Stimulated activated CD8-positive, alpha-beta memory T cell treated with anti-CD3 and anti-CD28 coated beads, Interleukin-7, amount 100 ng/mL, for 1 hour (primary cell): ENCODE measurements at places on chromosomes 3 and 15.

DNA sequence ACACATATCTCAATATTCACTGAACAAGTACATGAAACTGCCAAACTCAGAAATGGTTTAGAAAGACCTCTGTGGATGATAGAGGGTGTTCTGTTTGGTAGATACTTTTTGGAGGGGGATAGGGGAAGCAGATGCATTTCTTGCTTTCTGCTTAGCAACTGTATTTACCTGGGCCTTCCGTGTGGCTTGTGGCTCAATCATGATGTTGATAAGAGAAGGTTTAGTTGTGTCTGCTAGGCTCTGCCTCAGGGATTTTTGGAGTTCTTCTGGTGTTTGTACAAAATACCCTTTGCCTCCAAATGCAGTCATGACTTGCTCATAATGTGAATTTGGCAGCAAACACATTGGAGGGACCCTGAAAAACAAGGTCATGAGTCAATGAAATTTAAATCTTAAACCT, 38.2 kb downstream of the HACL1 start:
- no peak for DNase-seq

DNA sequence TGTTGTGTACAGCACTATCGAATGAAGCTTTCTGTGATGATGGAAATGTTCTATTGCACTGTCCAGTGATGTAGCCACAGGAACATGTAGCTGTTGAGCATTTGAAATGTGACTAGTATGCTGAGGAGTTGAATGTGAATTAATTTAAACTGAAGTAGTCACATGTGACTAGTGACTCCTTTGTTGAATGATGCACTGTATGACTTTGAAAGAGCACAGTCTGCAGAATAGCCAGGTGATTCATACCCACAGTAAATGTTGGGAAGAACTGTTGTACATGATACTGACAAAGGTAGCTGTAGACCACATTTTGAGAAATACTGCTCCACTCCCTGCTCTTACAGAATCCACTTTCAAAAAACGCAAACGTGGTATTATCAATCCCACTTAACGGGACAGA, 34.0 kb upstream of the ACTL6A start:
- DNase-seq: no peak

GRCh38 chr3:99681976-99682375, 43.6 kb downstream of the COL8A1 start:
- DNase-seq: no peak

DNA sequence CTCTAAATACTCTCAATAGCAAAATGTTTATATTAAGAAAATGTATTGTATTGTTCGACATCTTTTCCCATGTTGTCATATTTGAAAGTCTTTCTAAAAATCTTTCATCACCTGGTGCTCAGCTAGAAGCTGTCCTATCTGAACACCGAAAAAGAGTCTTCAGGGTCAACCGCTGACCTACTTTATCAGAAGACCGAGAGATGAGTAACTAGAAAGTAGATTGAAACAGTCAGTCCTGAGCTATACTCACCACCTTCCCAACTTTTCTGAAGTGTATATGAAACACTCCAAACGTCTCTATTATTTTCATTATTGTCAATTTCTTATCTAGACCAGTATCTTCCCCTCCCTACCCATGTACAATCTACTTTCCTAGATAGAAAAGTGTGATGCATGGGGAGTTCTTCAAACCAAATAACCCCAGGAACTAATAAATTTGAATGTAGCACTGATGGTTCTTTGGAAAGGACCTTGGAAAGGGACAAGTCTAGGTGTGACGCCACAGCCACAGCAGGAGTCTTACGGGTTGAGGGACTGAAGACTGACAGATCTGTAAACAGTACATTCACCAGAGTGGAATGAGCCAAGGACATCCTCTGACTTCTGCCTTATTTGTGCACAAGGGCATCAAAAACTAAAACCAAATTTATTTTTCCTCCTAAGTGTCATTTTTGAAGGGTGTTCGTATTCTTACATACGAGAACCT, 58.6 kb downstream of the TMOD3 start:
- DNase-seq: no peak

DNA sequence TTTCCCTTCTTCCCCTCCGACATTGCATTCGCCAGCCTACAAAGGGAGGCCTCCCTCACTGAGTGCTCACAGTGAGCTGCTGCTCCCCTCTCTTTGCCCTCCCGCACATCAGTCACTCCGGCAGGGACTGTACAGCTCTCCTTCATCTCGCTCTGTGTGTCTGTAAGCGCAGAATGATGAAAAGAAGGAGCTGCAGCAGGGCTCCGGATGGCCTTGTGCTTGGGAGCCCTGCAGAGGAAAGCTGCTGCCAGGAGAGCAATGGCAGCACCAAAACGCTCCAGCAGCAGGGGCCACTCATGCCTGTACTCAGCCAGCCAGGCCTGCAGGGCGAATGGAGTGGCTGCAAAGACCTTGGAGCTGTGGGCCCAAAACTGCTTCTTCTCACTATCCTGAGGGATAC, 107.0 kb upstream of the NSMCE3 start:
- DNase-seq: no peak

GRCh38 chr3:13718000-13718399, 161.9 kb downstream of the WNT7A start:
- no peak for DNase-seq

DNA sequence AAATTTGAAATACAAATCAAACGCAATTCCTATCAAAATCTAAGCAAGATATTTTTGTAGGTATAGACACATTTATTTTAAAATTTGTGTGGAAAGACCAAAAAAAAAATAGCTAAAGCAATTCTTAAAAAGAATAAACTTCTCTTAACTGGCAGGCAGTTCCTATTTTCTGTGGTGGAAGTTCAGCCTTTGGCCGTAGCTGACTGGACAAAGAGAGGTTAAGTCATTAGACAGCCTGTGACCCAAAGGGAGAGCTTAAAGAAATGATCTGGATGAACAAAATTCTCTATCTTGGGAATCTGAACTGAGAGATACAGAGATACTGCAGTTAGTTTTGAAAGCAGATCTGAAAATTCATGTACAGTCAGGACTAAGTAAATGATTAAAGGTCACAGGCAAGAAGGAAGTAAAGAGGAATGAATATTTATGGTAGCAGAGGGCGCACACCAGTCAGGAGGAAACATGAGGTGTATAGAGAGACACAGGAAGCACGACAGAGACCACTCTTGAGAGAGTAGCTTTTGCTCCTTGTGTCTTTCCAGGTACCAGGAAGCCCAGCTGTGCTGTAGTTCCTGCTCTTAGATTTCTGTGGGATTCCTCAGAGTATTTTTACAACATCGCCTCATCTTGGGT, 57.5 kb downstream of the TPRG1 start:
- no peak for DNase-seq

GRCh38 chr15:89129123-89129815, 41.0 kb downstream of the ABHD2 start:
- peak; percentile 20 for DNase-seq

- peak; percentile 36 for DNase-seq
Measured at GRCh38 chr3:143121241-143122088, 1.9 kb downstream of the CHST2 start.

- DNase-seq: no peak
Measured at GRCh38 chr15:73374604-73375003, 5.8 kb upstream of the HCN4 start.

DNA sequence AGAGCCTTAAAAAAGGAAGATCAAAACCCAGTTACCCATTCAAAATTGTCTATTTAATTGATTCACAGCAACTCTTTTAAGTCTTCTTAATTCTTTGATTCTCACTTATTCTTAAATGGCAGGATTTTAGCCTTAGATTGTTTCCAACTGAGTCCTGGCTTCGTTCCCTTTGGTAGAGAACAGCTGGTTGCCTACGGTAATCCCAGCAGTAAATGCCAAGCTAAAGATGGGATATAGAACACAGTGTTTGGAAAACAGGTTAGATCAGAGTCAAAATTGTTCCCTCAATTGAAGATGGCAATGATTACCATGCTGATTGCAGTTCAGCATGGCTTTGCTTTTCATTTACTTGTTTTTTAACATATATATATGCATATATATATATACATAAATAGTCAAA, 300.9 kb downstream of the PYDC2 start:
- no peak for DNase-seq

GRCh38 chr3:144053121-144053520, 81.5 kb downstream of the DIPK2A start:
- DNase-seq: no peak

- no peak for DNase-seq
Measured at GRCh38 chr3:72510247-72510646, 338.0 kb downstream of the SHQ1 start.

GRCh38 chr3:23112491-23112890, 90.6 kb upstream of the UBE2E2 start:
- no peak for DNase-seq

- no peak for DNase-seq
Measured at GRCh38 chr3:119716998-119717397, 14.2 kb downstream of the CFAP91 start.

DNA sequence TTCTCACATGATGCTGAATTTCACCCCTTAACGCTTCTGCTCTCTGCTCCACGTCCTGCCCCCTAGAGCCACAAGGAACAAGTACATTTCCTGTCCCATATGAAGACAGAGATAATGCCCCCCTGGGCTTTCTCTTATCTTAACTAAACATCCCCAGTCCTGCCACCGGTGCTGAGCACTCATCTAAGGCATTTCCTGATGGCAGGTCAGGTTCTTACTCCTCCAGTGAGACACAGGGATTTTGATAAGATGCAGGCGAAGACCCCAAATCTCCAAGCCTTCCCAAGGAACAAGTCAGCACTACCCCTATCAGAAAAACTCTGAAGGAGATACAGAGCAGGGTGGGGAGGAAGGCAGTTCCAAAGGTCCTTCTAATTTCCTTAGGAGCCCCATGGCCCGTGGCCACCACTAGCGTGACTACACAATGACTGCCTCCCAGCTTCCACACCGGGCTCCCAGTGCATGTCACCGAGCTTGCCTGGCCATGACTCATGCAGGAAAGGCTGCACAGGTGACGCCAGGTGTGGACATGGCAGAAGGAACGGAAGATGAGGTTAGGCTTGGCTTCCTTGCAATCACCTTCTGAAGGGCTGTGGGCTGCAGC, 152.9 kb downstream of the XXYLT1 start:
- DNase-seq: no peak

GRCh38 chr3:130857336-130858026, 36.4 kb upstream of the ATP2C1 start:
- DNase-seq: no peak

DNA sequence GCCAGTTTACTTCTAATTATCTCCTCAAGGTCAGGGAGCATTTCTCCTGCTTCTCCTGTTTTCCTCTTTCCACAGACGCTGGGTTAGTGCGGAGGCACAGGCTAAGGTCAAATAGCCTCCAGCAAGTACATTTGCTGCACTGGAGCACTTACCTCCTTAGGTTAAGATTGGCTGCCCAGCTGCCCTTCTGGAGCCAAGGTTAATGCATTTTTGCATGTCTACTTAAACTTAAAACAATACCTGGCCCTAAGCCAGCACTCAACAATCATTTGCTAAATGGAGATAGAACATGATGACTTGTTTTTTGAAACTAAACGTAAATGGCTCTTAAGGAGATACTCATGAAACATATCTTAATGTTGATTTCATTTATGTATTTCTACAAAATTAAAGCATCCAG, 83.5 kb downstream of the SSR3 start:
- no peak for DNase-seq

- peak; percentile 81 for DNase-seq
Measured at GRCh38 chr3:129026728-129027543, 25.8 kb downstream of the EFCC1 start.

- no peak for DNase-seq
Measured at GRCh38 chr3:81743096-81744025, 18.1 kb downstream of the GBE1 start.

- DNase-seq: no peak
Measured at GRCh38 chr15:73035221-73035620, 17.0 kb upstream of the NEO1 start.

DNA sequence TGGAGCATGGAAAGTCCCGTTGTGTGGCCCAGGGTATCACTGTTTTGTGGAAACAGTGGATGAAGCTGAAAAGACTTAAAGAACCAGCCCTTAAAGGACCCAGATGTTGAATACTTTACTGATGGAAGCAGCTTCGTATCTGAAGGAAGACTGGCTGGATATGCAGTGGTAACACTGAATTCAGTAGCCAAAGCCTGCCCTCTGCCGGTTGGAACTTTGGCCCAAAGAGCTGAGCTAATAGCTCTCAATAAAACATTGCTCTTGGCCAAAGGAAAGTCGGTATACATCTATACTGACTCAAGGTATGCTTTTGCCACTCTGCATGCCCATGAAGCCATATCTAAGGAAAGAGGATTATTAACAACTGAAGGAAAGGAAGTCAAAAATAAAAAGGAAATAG, 885.4 kb downstream of the PDCD6IP start:
- DNase-seq: no peak

GRCh38 chr3:42680806-42681205, 4.5 kb upstream of the KLHL40 start:
- no peak for DNase-seq

- no peak for DNase-seq
Measured at GRCh38 chr15:71329497-71330260, 214.4 kb downstream of the THSD4 start.

GRCh38 chr3:69876073-69876472, 123.5 kb upstream of the SAMMSON start:
- DNase-seq: no peak

GRCh38 chr15:100771746-100772145, 107.9 kb upstream of the ALDH1A3 start:
- DNase-seq: no peak

GRCh38 chr15:68980786-68981185, 33.7 kb upstream of the NOX5 start:
- DNase-seq: no peak

- DNase-seq: no peak
Measured at GRCh38 chr3:195811756-195812155, at the start of gene MUC4. TSS of gene MUC4 (minus strand) at chr3:195811929. CDS start at chr3:195811817, 112 bp downstream.

- DNase-seq: no peak
Measured at GRCh38 chr3:170204509-170204908, 17.7 kb upstream of the PRKCI start.

- DNase-seq: no peak
Measured at GRCh38 chr15:49121901-49122300, 33.5 kb downstream of the COPS2 start.

DNA sequence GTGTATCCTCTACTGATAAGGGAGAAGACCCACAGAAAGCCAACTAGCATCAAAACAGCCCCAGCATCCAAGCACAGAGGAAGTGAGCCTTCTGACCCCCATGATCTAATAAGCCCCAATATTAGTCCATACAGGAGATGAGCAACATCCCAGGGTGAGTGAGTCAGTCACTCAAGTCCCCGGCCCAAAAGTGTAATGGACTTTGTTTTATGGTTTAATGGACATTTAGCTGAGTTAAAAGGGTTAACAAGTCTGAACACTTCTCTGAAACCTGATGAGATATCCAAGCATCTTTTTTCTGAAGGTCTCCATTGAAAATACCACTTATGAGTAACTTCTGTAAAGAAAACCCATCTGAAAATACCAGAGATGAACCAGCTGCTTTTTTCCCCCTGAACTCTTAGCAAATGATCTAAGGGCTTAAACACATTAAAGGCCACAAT, 115.6 kb downstream of the GREM1 start:
- no peak for DNase-seq

DNA sequence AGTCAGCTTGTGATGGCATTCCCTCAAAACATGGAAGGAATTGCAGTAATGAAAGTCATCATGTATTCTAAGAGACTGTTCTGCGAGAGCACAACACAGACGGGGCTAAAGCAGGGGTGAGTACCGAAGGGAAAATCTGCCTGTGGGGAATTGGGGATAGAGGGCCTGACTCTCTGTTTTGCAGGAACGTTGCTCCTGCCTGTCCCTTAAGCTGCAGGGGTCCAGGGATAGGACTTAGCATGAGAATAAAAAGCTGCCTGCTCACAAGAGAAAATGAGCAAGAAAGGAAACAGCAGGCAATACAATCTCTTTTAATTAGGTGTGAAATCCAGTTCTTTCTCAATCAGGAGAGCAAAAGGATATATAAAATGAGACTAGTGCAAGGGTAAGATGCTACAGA, 62.2 kb downstream of the TIGIT start:
- DNase-seq: no peak
